ENCODE measurements at places on chromosomes 6 and 20.

GRCh38 chr6:47419621-47420020, 58.0 kb upstream of the CD2AP start:
- no peak for DNase-seq

GRCh38 chr6:35510916-35511561, 1.7 kb downstream of the TULP1 start:
- DNase-seq = no peak

DNA sequence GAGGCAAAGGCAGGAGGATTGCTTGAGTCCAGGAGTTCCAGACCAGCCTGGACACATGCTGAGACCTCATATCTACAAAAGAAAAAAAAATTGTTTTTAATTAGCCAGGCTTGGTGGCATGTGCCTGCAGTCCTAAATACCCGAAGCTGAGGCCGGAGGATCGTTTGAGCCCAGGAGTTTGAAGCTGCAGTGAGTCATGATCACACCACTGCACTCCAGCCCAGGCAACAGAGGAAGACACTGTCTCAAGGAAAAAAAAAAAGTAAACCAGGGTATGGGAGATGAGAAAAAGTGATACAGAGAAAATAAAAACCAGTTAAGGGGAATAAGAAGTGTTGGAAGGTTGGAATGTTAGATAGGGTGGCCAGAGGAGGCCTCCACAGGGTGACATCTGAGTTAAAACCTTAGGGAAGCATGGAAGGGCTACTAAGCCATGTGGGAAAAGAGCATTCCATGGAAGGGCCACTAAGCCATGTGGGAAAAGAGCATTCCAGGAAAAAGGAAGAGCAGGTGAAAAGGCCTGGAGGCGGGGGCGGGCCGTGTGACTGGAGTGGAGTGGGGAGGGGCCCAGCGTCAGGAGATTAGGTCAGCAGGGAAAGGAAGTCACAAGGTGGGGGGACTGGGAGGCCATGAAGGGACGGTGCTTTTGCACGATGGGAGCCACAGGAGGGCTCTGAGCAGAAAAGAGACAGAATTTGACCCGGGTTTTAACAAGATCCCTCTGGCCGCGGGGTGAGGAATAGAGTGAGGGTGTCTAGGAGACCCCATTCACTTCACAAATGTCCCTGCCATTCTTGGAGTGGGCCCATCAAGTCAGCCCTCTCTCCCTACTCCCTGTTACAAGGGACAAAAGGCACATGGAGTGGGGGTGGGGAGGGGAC, 18.3 kb downstream of the CPNE5 start:
- DNase-seq = no peak

GRCh38 chr6:144742779-144743178, 457.6 kb downstream of the UTRN start:
- DNase-seq = no peak

DNA sequence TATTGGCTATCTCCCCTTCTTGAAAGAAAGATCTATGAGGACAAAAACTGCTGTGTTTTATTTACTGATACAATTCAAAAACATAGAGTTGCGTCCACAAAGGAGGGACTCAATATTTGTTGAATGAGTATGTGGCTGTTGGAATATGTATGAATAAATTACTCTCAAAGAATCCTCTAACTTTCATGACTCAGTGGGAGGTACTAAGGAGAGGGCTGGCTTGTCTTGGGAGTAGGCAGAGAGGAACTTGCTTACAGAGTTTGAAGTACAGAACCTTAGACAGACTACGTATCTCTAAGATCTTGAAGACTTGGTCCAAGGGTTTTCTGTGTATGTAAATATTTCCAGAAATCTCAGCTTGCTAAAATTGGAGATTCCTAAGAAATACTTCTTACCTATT, 504.0 kb upstream of the PTCHD4 start:
- DNase-seq = no peak

DNA sequence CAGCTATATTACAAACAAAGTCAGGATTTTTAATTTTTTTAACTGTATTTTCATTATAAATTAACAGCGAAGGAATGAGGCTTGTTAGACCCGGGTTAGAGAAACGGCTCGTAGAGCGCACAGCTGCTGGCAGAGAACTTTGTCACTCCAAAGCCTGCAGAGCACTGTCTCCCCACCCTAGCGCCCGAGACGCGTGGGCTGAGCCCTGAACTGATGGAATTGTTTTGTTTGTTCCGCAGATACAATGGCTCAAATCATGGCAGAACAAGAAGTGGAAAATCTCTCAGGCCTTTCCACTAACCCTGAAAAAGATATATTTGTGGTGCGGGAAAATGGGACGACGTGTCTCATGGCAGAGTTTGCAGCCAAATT, 810 bp downstream of the LAMP5 start:
- no peak for DNase-seq

GRCh38 chr6:109260126-109260525, 122.1 kb downstream of the CD164 start:
- no peak for DNase-seq

GRCh38 chr6:148085631-148086331, 256.9 kb upstream of the SASH1 start:
- DNase-seq = no peak

GRCh38 chr6:155380666-155381332, 66.5 kb upstream of the TFB1M start:
- no peak for DNase-seq

- DNase-seq = no peak
These were observed 39.7 kb upstream of the ASIP start for GRCh38 chr20:34201531-34201930.

DNA sequence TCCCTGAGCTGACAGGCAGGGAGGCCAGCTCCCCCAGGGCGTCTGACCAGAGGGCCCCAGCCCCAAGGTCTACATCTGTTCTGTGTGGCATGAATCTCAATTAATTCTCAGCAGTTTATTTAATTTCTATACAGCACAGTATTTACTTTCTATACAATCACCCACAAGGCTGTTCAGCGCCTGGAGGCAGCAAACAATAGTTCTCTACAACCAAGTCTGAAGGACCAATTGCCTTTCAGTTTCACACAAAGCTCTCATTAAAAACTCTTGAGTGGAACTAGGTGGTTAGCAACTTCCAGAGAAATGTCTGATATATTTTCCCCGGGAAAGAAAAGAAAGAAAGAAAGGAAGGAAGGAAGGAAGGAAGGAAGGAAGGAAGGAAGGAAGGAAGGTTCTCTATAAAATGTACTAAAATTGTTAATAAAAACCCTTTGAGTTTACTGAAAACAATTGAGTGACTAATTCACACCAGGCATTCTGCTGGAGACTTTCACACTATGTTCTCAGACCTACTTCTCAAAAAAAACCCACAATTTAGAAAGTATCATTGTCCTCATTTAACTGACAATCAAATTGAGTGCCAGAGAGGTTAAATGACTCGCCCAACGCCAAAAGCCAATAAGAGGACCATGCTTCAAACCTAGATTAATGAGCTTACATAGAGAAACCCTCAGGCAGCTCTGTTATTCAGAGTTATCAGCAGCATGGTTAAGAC, 62.5 kb downstream of the METTL24 start:
- no peak for DNase-seq

DNA sequence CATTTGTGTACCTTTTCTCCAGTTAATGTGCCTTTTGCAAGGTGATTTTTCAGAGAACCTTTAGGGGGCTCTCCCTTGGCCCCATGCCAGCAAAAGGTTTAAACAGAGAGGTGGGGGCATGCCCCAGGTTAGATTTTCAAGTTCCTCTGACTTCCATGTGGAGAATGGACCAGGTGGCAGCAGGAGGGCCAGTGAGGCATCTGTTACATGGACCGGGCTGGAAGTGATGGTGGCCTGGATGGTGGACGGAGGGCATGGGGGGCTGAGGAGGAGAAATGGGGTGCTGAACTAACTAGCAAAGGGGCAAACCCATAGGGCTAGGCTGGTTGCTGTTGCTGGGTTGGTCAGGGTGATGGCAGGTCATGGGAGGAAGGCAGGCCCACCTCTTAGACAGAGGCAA, 20.7 kb upstream of the BPI start:
- no peak for DNase-seq
